ENCODE measurements at places on chromosomes 1 and 21. TPM values are rescaled to one million over a fixed set of nuclear protein-coding genes. Genes with fewer than 3 reads are reported as not detected.

GPR157 gene
- polyA plus RNA-seq, result not detected

GUCA2B gene
- not detected for polyA plus RNA-seq

DEPDC1 gene
- 11.6 TPM for polyA plus RNA-seq

FCN3 gene
- polyA plus RNA-seq, result 0.27 TPM

- no peak for DNase-seq
Observed at GRCh38 chr21:36478207-36478701, 1.7 kb downstream of the CLDN14 start.

DNA sequence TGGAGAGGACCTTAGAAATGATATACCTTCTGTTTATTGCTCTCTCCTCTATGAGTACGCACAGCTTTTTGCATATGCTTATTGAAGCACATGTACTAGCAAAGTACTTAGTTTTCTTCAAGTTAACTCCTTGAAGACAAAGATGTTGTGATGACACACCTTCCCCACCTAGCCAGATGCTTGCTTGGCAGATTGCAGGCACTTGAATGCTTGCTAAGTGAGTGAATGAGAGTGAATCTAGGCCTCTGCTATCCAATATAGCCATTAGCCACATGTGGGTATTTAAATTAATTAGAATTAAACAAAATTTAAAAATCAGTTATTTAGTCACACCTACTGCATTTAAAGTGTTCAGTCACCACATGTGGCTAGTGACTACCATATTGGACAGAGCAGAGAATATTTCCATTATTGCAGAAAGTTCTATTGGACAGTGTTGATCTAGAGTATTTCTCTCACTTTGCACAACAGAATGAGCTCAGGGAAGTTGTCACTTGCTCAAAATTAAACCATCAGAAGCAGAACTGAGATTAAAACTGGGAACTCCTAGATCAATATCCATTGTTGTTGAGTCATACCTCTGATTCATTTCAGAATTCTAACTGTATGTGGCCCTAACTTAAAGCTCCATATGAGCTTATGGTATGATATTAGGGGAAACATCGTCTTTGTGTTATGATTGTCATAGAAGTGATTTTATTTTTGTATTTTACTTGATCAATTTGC is 8.6 kb upstream of the EEIG2 start:
- DNase-seq, result no peak

DNA sequence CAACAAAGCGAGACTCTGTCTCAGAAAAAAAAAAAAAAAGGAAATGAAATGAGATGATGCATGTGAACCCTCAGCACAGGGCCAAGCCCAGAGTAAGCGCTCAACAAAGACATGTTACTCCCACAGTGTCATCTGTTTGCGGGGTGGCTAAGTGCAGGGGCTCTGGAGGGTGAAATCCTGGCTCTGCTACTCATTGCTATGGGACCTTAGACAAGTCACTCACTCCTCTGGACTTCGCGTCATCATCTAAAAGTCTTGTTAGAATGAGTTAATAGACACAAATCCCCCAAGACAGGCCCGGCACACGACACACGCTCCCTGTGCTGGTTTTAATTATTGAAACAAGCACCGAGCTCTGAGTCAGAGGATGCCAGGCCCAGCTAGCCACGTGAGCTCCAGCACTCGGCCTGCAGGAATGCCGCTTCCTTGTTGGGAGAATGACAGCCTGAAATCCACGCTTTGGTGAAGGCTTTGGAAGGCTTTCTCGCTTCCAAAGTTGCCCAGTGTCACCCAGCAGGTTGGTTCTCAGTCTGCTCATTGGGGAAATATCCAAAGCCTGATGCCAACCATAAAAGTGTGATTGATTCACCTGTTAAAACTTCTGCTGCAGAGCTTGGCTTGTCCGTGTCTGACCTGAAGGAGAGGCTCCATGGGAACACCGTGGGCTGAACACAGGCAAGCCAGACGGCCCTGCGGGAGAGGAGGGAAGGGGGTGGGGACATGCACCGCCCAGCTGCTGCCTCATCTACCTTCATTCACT is 36.7 kb upstream of the TARDBP start:
- DNase-seq, result no peak

GRCh38 chr1:246571953-246572352 is 5.7 kb downstream of the CNST start:
- DNase-seq, result no peak

DNA sequence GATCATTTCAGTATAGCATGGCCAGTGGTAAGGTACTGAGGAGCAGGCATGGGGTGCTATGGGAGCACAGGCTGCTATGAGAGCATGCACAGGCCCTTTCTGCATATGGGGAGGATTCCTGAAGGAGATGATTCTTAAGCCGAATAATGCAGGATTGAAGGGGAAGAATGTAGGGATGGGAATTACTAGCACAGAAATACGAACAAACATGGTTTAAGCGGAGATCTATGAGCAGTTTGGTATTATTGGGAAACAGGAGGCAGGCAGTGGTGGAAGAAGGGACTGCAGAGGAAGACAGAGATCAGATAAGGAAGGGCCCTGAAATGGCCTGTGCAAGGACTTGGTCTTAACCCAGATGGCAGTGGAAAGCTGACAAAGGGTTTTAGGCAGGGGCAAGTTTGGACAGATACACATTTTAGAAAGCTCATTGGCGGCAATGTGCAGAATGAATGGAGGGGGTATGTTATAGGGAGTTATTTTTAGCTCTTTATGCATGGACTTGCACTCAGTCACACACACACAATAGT is 1.7 kb downstream of the OSCP1 start:
- no peak for DNase-seq

DNA sequence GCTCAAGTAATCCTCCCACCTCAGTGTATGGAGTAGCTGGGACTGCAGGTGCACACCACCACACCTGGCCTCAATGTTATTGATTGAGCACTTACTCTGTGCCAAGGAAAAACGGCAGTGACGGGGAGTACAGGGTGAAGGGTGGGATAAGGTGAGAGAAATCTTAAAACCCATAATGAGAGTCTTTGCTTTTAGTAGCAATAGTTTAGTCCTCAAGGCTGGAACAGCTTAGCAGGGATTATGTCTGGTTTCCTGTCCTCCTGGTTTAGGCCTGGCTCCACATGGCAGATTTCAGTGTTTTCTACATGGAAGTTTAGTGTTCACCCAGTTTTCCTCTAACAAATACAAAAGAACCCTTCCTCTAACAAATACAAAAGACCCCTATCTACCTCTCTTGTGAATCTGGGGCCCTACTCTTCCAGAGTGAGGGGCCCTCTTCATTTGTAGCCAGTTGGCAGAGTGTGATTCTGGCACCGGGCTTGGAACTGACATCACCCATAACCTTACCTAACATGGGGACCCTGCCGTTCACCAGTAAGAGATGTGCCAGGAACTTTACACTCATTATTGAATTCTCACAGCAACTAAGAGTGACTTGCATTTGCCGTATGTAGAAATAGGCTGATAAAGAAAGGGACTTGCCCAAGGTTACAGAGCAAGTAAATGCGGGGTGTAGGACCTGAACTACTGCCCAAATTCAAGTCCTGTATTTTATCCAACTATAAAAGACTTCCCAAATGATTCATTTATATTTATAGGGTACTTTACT is 6.9 kb downstream of the ZNF691 start:
- DNase-seq, result no peak

DNA sequence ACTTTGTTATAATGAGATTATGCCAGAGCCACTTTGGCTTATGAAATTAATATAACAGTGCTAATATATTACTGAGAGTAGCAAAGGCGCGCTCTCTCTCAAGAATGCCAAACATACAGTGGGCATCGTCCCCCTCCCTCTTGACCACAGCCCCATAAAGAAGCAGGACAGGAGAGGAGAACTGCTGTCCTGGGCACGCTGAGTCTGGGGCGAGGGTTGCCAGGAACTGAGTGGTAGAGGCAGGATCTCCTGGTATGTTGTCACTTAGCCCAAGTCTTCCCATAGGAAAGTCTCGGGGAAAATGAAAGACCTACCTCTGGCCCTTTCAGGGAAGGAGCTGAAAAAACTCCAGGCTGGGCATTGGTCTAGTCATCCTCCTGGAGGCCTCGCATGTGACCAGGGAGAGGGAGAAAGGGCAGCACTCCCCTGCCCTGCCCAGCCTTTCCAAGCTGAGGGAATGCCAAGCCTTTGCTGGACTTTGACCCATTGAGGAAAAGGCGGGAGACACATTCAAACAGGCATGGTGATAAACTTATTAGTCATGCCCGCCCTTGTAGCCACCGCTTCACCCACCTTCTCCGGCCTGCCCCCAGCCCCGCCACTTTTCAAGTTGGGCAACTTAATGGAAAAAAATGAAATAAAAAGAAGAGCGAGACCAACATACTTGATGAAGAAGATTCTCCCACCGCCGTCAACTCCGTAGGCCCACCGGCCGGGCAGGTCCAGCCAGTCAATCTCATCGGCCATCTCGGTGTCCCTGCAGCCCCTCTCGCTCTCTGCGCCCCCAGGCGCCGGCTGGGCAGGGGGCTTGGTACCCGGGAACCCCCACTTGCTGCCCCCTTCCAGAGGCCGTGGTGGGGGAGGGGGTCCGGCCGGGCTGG is 17.4 kb upstream of the PLEKHA6 start:
- DNase-seq, result no peak
